ENCODE measurements at places on chromosomes 3 and 15.

DNA sequence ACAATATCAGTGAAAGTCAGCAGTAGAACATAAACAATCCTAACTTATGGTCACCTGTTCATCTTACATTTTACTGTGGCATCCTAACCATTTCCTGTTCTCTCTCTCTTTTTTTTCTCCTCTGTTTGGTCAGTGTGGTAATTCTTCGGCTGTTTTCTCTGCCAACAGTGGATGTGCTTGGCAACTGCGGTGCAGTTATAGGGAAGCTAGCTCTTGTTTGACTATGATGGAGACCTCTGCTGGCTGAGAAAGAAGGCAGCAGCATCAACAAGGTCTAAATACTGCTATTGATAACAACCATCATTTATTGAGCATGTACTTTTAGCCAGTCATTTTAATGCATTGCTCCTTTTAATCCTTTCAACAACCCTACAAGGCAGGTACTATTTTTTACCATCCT, 723 bp upstream of the DRD3 start:
- DNase-seq, result peak; percentile 54

GRCh38 chr3:3209057-3209456, 29.6 kb upstream of the CRBN start:
- DNase-seq, result no peak

DNA sequence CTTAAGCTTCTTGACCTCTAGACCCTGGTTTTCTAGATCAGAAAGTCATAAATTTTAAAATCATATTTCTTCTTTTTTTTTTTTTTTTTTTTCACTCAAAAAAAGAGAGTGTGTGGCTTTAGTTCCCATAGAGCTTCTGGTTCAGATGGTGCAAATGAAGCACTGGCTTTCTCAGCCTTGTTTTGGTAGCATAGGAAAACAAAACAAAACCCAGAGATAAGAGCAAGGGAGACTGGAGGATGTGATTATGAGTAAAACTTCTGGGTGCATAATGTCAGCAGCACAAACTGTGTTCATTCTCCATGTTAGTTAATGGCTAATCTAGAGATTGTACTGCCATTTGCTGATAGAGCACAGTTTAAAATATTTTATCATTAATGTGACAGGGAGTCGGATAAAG, 55.4 kb downstream of the RARB start:
- no peak for DNase-seq

DNA sequence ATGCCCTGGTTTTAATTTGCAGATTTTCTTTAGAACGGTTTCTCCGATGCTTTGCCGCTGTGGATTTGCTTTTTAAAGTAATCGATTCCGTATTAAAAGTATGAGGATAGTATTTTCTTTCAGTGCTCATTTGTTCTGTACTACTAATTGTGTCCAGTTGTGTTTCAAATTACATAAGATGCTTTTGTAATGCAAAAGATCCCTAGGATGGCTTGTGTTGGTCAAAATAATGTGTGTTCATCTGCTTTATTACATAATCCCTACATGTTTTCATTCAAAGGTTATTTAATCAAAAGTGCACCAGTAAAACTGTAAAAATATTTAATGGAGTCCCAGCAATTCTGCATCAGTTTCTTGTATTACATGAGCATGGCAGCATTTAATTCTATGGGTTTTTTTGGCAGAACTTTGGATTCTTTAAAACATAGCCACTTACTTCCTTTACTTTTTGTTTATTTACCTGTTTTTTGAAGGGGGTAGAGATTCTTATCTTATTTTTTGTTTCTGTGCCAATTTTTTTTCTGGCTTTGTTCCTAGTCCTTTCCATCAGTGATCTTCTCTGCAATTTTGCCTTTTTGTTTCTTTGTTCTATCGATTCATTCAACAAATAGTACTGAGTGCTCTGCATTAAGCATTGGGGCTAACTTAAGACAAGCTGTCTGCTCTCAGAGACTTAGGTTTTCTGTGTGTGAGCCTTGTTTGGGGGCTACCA, 352.8 kb downstream of the LRTM1 start:
- no peak for DNase-seq

- DNase-seq, result no peak
Observed at GRCh38 chr3:122898298-122898697, 103.4 kb downstream of the SLC49A4 start.
